T-helper 22 cell (primary cell): ENCODE measurements at places on chromosomes 5 and 9.

DNA sequence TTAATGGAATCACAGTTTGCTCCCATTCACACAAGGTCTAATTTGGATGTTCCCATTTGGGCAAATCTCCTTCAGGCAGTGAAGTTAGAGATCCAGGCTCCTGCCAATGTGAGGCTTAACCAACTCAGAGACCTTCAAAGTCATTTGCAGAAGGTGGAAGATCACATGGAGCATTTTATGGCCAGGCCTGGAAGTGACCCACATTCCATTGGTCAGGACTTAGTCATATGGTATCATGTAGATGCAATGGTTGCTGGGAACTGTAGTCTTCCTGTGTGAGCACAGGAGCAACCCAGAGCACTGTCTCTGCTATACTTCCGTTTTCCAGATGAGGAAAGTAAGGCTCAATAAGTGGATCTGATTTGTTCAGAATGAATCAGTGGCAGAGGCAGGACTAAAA is 292.7 kb upstream of the SMARCA2 start:
- DNase-seq = no peak

DNA sequence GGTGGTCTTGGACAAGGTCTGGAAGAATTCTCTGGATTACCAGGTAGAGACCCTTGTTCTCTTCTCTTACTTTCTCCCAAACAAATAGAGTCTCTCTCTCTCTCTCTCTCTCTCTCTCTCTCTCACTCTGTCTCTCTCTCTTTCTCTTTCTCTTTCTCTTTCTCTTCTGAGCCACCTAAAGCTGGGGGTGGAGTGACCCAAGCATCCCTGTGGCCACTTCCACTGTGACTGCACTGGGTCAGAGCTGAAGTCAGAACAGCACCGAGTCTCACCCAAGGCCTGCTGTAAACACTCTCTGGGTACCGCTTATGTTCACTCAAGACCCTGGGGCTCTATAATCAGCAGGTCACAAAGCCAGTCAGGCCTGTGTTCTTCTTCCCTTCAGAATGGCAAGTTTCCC is 513.7 kb downstream of the EBF1 start:
- no peak for DNase-seq

- no peak for DNase-seq
Measured at GRCh38 chr5:161410640-161411039, 135.9 kb downstream of the GABRB2 start.

DNA sequence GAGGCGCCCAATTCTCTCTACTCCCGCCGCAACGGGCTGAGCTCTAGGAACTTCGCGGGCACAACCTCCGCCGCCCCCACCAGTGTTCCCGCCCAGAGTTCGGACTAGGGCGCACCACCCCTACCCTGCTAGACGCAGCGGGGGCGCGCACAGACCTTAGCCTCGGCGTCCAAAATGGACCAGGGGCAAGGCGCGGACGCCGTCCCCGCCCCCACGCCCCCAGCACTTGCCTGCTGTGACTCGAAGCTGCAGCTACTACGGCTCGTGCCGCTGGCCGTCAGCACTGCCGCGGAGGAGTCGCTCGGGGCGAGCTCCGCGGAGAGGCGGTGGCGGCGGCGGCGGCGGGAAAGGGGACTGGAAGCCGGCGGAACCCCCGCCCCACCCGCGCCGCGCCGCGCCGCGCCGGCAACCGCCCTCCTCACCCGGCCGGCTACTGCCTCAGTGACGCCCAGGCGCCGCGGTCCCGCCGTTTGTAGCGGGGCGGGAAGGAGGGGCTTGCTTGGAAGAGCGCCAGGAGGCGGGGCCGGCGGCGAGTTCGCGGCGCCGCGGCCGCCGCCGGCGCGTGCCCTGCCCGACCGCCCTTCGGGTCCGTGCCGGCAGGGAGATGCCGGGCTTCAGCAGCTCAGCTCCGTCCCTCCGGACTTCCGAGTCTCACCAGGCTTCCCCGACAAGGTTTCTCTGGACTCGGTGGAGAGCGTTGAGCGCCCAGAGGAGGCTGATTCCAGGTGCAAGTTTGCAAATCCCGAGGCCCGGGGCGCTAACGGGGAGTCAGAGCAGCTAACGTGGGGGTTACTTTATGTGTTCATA is 4.5 kb downstream of the ELAVL2 start:
- DNase-seq = no peak

- no peak for DNase-seq
Measured at GRCh38 chr5:91174396-91174795, 208.7 kb downstream of the ARRDC3 start.
